ENCODE measurements at places on chromosomes 6 and 20.
A peak's percentile ranks its signal among the peaks of the same experiment; 100 is the strongest.

DNA sequence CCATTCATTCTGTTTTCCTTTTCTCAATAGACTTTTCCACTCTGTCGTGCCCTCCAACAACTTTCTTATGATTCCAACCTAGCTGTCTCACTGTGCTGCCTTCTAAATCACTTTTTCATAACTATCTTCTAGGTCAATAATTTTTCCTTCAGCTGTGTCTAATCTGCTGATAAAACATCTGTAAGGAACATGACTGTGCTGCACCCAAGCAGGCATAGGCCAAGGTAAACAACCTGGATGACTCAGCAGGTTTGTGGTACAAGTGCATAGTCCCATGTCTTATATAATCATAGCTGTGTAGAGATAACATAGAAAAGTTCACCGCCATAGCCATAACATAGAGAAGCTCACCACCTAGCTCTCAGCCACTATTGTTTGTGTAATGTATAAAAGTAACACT is 332.3 kb downstream of the PLCB1 start:
- DNase-seq, result no peak

- no peak for DNase-seq
Observed at GRCh38 chr6:89972025-89972381, 77.7 kb downstream of the GJA10 start.

GRCh38 chr6:5778317-5778857 is 228.3 kb downstream of the NRN1 start:
- no peak for DNase-seq

DNA sequence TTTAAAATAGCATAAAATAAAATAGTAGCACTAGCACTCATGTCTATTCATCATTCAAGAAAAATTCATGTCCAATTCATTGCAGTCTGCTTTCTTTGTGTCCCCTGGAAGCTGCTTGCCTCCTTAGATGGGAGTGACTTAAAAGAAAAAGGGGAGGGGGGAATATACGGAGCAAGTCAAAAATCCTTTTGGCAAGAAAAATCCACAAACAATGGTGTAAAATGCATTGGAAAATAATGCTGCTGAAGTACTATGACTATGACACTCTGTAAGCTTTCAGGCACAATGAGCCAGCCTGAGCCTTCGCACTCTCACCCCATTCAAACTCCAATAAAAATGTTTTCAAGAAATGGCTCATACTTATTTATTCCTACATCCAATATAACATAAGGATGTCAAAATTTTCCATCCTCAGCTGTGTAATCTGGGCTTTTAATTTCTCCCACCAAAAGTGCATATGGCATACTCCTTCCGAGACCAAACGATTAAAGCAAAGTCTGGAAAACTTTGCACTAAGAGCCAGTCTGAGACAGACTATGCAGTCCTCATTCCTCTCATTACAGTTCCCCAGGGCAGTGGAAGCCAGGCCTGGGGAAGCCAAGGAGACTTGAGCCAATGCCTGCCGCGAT is 790 bp downstream of the NEDD9 start:
- no peak for DNase-seq

DNA sequence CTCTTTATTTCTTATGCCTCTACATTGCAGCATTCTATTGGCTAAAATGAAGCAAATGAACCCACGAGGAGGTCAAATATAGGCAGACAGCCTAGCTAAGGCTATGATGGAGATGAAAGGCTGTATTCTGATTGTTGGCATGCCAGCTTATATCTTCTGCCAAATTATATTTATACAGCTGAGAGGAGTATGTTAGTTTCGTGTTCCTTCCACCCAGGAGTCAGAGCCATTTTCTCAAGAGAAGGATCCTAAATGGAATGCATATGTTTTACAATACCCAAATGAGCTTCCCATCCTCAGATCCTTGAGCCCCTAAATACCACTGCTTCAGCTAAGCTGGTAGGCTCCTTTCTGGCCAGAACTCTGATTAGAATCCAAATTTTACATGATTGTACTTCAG is 178.4 kb upstream of the HDDC2 start:
- no peak for DNase-seq

DNA sequence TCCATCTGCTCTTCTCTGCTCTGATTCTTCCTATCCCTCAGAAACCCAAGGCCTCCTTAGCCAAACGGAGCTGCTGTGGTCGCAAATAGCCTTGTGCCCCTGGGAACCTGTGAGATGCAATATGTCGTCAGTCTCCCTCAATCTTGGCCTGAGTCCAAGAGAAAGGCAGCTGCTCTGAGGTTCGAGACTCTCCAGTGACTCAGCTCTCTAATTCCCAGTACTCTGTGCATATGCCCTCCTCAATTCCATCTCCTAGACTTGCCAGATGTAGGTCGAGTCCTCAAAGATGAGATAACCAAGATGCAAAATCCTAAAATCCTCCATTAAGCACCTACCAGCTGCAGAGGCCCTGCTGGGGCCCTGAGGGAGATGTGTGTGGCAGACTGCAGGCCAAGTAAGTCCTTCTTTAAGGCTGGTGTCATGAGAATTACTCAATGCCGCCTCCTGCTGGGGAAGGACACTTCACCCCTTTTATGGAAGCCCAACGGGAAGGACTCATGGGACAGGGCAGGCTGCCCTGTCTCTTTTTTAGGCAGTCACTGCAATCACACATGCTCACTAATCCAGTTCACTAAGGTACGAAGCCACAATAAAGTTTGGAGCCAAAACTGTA is 28.5 kb downstream of the C6orf15 start:
- DNase-seq, result peak; percentile 34

GRCh38 chr6:101118136-101118396 is 236.9 kb upstream of the ASCC3 start:
- no peak for DNase-seq

DNA sequence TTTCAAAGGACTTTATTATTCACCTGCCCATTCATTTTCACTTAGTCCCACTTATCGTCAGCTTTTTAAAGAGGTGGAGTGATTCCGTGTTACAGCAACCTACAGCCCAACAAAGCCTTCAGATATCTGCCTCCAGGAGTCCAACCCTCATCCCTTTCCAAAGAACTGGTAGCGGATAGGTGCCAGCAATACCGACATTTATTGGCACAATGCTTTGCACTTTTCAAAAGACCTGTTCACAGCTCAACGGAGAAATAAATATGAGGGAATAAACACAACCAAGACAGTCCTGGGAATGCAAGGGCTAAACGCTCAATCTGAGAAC is 819 bp upstream of the MTRF1L start:
- DNase-seq, result no peak

GRCh38 chr6:33950891-33951889 is 147.4 kb upstream of the MLN start:
- DNase-seq, result no peak

- DNase-seq, result no peak
Observed at GRCh38 chr20:50681359-50682064, 9.8 kb downstream of the RIPOR3 start.

DNA sequence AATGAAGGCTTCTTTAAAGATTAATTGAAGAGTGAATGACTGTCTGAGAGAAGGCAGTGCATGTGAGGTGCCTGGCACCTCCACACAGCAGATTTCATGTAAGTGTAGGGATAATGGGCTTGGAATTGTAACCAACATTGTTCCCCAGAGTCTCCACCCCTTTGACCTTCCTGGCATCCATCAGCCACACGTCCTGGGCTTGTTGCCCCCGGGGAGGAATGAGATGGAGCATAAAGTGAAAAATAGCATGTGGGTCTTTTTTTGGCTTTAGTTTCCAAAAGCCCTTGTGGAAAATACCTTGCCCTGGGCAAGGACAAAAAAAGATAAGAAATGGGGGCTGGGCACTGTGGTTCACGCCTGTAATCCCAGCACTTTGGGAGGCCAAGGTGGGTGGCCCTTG is 242.2 kb upstream of the ECI2 start:
- DNase-seq, result no peak

- DNase-seq, result no peak
Observed at GRCh38 chr6:91654793-91655192, 1067.9 kb upstream of the MAP3K7 start.

DNA sequence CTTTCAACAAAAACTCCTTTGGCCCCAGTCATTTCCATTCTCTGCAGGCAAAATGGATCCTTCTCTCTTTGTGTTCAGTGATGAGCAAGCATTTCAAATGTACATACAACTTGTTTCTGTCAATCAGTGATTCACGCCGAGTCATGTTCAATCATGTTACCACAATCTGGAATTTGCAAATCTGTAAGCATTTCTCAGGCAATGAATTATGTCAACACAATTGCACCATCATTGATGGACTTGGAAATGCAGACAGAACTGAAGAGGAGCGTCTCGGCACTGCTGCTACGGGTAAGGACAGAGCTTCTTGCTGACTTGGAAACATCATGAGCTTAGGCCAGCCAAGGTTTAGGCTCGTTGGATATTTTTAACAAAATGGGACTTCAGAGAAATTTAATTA is 132.8 kb upstream of the AGPAT4 start:
- DNase-seq, result no peak

DNA sequence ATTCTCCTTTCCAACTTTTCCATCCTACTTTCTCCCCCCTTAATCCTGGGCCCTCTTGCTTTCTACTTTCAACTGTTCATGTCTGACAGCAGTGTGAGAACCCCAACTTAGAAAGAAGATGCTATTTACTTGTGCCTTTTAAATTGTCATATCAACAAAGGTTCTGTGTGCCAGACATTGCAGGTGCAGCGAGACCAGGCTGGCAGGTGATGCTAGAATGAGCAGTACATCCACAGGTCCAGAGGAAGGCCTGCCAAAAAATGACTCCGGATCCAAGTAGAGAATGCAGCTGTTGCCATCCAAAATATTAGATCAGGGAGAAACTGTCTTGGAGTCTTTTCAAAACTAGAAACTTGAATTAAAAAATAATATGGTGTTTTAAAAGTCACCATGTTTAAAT is 510.5 kb downstream of the LMBRD1 start:
- DNase-seq, result no peak

DNA sequence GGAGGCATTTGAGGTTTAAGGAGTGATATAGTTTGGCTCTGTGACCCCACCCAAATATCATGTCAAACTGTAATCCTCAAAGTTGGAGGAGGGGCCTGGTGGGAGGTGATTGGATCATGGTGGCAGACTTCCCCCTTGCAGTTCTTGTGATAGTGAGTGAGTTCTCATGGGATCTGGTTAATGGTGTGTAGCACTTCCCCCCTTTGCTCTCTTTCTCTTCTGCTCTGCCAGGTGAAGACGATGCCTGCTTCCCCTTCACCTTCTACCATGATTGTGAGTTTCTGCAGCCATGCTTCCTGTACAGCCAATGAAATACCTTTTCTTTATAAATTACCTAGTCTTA is 1.7 kb upstream of the HDDC2 start:
- DNase-seq, result no peak

- DNase-seq, result no peak
Observed at GRCh38 chr6:71171497-71172070, 117.0 kb upstream of the OGFRL1 start.

DNA sequence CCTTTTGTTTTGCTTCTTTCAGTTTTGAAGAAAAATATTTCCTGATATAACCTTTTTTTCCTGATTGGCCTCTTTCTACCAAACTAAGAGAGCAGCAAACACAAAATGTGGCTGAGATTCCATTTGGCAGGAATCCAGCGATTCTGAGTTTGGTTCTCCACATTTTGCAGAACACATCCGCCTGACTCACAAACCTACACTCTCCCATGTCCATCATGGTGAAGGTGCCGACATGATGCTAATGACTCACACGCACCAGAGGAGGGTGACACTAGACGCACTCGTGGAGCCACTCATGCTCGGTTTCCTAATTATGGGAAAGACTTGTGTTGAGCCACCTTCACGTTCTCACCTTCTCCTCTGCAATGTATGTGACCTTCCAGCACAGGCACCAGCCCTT is 45.9 kb upstream of the DUSP22 start:
- DNase-seq, result no peak

- no peak for DNase-seq
Observed at GRCh38 chr6:125802383-125802782, 11.6 kb downstream of the NCOA7 start.

DNA sequence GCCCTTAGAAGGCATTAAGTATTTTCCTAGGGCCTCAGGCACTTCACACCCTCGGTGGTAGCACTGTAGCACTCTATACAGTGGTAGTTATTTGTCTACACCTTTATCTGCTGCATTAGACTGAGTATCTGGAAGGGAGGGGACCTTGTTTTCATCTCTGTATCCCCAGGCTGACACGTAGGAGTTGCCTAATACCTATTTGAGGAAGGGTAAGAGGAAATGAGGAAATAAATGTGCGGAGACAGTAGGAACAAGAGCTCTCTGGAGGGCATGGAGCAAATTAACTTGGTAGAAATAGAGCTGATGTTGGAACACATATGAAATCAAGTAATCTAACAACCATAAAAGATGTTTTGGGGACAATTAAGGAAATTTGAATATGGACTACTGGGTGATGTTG is 3.9 kb downstream of the CNPY3 start:
- no peak for DNase-seq

GRCh38 chr6:12178521-12178920 is 111.6 kb upstream of the EDN1 start:
- no peak for DNase-seq
